Endodermal cell (in vitro differentiated cells): ENCODE measurements at places on chromosomes 5 and 9.
A peak's percentile ranks its signal among the peaks of the same experiment; 100 is the strongest.

- DNase-seq, result peak; percentile 52
Measured at GRCh38 chr9:37104183-37104889, 16.0 kb upstream of the ZCCHC7 start.

GRCh38 chr9:90815183-90815943 is 13.7 kb downstream of the SYK start:
- no peak for DNase-seq

GRCh38 chr5:175847061-175847460 is 24.3 kb upstream of the CPLX2 start:
- no peak for DNase-seq

GRCh38 chr5:117186751-117187150 is 612.1 kb upstream of the SEMA6A start:
- DNase-seq, result no peak

DNA sequence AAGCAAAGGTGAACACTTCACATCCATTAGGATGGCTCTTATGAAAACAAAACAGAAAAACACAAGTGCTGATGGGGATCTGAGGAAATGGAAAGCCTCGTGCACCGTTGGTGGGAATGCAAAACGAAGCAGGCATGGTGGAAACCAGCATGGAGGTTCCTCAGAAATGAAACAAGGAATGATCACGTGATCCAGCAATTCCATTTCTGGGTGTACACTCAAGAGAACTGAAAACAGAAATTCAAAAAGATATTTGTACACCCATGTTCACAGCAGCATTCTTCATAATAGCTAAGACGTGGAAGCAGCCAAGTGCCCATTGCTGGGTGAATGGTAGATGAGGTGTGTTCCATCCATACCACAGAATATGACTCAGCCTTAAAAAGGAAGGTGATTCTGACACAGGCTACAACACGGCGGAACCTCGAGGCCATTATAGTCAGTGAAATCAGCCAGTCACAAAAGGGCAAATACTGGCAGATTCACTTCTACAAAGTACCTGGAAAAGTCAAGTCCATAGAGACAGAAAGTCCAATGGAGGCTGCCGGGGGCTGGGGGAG is 87.2 kb upstream of the RAPGEF1 start:
- DNase-seq, result no peak

GRCh38 chr5:133967124-133967523 is 1.3 kb downstream of the C5orf15 start:
- DNase-seq, result no peak

DNA sequence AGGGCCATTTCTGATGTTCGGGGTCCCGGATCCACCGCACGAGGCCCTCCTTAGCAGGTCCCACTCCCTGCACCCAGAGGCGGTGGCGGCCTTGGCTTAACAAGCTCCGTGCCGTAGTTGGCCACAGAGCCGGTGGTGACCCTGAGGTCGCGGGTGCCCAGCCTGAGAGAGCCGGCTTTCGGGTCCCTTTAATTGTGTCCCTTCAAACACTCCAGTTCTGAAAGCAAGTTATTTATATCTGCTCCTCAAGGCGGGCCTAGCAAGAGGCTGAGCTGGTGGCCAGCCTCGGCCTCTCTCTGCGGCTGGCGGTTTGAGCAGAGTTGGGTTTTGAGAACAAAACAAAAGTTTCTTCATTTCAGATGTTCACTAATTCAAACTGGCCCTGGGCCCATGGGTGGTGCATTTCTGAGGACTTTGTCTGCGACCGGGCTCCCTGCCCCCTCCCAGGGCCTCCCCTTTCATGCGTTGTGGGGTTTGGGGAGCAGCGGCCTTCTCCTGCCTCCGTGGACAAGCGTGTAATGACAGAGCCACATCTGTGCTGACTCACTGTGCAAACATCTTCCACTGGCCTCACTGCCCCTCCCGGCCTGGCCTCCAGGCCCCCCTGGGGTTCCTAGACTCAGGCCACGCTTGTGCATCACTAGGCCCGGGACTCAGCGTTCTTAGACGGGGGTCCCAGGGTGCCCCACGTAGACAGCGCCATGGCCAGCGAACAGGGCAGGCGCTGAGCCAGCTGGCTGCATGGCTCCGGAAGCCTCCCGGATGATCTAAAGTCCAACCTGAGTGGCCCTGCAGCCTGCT is 49.4 kb upstream of the COL5A1 start:
- DNase-seq, result peak; percentile 49

GRCh38 chr9:643966-644365 is 197.5 kb upstream of the DMRT1 start:
- no peak for DNase-seq

DNA sequence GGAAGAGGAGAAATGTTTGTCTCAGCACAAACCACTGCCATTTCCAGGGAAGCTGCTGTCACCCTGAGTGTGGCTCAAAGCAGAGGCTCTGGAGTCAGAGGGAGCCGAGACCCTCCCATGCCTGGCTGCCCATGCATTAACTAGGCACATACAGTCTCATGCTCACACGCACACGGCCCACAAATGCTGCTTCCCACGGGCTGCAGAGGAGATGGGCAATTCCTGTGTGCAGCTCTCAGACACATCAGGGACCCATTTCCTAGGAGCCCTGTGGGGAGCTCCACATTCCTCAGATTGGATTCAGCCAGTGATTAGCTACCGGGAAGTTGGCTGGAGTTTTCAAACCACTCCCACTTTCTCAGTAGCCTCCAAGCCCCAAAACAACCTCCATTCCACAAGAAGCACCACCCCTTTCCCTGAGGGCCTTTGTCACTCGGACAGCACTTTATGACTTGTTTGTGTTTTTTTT is 9.1 kb upstream of the PTGES start:
- DNase-seq, result peak; percentile 79

- DNase-seq, result no peak
Measured at GRCh38 chr9:112933696-112934095, 43.0 kb upstream of the SLC46A2 start.

- no peak for DNase-seq
Measured at GRCh38 chr5:54832045-54832444, 153.3 kb downstream of the ESM1 start.

- DNase-seq, result no peak
Measured at GRCh38 chr9:122930541-122931225, 629 bp downstream of the ZBTB26 start.

DNA sequence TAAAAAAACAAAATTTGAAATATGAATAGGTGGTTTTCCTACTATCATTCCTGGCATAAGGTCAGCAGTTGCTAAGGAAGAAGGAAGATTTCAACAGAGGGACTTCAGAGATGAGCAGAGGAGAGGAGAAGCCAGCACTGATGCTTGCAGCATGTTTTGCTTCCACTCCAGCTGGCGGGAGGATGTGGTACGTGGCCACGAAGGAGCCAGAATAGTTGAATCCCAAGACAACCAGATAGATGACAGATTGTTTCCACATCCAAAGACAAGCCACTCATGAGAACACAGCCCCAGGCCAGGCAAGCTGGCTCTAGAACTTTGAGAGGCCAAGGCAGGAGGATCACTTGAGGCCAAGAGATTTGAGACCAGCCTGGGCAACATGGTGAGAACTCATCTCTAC is 15.1 kb downstream of the TIMD4 start:
- DNase-seq, result no peak

- DNase-seq, result no peak
Measured at GRCh38 chr9:6893350-6894131, 135.8 kb downstream of the KDM4C start.
